GM23338 (cell line): ENCODE measurements at places on chromosomes 13 and 19. TPM values are rescaled to one million over a fixed set of nuclear protein-coding genes. Genes with fewer than 3 reads are reported as not detected.

GRCh38 chr19:10769533-10770491 lies 51.9 kb downstream of the DNM2 start:
- DNase-seq: peak; percentile 39

DNA sequence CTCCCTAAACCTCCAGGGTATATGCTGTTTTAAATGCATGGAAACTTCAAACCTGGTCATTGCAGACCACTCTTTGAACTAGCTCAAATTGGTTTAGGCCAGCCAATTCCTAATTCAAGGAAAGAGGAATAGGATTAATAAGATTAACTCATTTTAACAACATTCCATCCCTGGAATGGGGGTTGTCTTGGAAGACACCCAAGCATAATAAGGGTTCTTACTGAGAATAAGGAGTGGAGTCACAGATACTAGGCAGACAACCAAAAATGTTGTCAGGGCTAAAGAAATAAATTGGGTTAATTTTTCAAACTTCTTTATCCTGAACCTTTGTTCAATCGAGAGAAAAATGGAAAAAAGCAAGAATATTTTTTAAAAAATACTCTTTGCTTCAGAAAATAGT lies 186.2 kb downstream of the PCDH9 start:
- no peak for DNase-seq

DNA sequence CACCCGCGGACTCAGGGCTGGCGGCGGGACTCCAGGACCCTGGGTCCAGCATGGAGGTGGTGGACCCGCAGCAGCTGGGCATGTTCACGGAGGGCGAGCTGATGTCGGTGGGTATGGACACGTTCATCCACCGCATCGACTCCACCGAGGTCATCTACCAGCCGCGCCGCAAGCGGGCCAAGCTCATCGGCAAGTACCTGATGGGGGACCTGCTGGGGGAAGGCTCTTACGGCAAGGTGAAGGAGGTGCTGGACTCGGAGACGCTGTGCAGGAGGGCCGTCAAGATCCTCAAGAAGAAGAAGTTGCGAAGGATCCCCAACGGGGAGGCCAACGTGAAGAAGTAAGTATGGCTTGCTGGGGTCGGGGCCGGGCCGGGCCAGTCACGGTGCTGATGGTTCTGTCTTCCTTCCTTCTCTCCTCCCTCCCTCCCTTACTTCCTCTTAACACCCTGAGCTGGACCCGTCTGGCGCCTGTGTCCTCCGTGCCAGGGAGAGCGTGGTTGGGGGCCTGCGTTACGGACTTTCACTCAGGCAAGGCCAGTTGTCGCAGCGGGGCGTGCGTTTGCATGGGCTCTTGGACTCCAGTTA lies 1.4 kb downstream of the STK11 start:
- no peak for DNase-seq

DNA sequence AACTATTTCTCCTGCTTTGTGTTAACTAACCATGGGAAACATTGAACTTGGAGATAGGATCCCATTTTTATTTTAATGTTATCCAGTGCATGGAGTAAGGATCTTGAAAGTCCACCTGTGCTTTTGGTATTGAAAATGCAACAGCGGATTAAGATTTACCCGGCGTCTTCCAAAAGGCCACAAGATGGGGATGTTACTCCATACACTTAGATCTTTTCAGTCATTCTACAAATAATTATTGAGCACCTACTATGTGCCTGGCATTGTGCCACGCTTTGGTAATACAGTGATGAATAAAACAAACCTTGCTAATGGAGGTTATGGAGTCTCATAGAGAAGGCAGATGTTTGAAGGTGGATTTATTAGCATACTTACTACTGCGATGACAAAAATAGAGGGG lies 56.9 kb downstream of the RFC3 start:
- peak; percentile 10 for DNase-seq

DNA sequence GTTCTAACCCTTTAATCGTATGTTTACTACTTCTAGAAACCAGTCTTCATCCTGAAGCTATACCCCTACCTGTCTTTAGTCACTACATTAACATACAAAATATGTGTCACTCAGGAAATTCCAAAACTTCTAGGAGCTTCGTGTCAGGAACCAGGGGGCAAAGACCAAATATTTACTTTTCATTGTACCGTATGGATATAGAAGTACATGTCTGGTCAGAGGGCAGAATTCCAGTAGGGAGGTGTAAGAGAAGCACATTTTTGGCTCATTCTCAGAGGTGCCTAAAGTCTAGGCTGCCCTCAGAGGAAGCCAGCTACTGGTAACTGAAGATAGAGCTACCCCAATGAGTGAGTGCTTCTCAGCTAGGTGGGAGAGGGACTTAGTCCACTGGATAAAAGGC lies 320.7 kb downstream of the DIAPH3 start:
- DNase-seq: peak; percentile 16

Gene TMEM145
- total RNA-seq: 1.3 and 5.4 TPM in 2 replicates

Gene TYROBP
- not detected in 2 replicates for total RNA-seq

Gene FGF22
- 0.31 and 2.8 TPM in 2 replicates for total RNA-seq
